ENCODE measurements at places on chromosomes 1 and 21. TPM values are rescaled to one million over a fixed set of nuclear protein-coding genes. Genes with fewer than 3 reads are reported as not detected.

DNA sequence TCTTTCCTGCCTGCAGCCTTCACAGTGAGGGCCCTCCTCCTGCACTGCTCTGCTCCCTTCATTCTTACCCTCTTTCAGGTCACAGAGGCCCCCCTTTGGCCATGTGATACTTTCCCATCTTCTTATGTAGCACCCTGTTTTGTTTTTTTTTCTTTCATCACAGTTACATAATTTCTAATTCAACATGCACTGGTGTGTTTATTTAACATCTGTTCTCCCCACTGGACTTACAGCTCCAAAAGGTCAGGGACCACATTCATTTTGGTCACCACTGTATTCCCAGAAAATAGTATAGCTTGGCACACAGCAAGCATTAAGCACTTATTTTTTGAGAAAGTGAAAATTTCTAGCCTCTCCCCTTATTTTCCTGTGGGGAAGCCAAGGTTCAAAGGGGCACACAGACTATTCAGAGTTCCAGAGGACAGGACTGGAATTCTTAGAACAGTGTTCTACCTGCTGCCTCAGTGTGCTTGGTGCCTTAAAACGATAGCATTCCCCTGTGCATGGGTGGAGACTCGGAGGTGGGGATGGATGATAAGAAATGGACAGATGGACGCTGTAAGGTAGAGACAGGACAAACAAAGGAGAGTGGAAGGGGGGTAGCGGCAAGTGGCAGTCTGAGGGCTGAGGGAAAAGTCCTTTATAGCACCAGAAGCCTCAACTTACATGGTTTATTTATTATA, 5.3 kb downstream of the DENND2D start:
- no peak for DNase-seq

GRCh38 chr21:41681939-41682718, 84.7 kb downstream of the RIPK4 start:
- DNase-seq: no peak

PYHIN1 gene
- total RNA-seq: 11.5 TPM

CD48 gene
- total RNA-seq: 220 TPM

HTR6 gene
- total RNA-seq: 0.55 TPM

All from activated T-cell treated with anti-CD3 and anti-CD28 coated beads, Interleukin-2, amount 50 U/mL, for 72 hours (primary cell).